ENCODE measurements at places on chromosomes 4 and X.

DNA sequence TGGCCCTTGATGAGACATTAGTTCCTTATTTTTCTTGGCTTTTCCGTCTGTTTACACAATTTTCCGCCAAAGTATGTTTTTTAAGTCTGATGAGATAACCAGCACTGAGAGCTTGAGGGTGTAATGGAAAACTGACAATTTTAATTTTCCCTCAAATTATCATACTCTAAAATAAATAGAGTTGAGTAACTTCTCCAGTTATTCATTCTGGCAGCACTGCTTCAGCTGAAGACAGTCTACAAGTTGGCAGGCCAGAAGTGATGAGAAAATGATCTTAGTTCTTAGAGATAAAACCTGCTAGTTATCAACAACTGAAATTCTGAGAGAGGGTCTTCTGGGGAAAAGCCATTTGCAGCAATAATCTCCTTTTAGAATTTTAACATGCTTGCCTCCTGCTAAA lies 241.6 kb upstream of the TET2 start:
- DNase-seq, result no peak

- DNase-seq, result no peak
These were observed 182.5 kb upstream of the TBL1X start for GRCh38 chrX:9282325-9282724.

- DNase-seq, result no peak
These were observed 47.8 kb upstream of the DDX53 start for GRCh38 chrX:22952010-22952409.

GRCh38 chr4:60744767-60745166 lies 455.4 kb upstream of the ADGRL3 start:
- DNase-seq, result no peak

DNA sequence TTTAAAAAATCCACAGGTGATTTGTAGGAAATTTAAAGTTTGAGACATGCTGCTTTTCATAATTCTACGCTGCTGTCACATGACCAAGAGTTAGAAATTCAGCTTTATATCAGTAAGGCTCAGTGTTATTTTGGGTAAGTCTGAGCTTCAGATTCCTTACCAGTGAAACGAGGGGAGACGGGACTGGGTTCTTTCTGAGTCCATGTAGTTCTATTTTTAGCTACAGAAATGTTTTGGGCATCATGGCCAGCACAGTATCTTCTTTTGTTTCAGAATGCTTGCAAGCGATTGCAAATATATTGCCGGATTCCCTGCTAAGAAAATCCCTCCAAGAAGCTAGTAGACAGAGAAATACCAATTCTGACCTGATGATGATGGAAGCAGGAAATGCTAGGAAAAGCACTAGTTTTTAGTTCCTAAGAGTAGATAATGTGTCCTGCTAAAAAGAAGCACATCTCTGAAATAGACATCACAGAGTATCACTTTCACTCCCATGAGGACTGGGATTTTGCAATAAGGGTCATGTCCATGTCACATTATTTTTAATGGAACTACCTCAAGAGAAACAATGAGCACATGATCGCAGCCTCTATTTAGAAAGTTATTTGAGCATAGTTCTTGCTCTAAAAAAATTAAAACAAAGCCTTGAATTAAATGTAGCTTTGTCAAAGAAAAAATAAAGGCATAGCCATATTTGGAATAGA lies 10.9 kb downstream of the ATP1B4 start:
- DNase-seq, result no peak

GRCh38 chrX:98962996-98963395 lies 1447.1 kb downstream of the PCDH19 start:
- DNase-seq, result no peak

GRCh38 chr4:8167815-8168214 lies 9.2 kb upstream of the ABLIM2 start:
- DNase-seq, result no peak

DNA sequence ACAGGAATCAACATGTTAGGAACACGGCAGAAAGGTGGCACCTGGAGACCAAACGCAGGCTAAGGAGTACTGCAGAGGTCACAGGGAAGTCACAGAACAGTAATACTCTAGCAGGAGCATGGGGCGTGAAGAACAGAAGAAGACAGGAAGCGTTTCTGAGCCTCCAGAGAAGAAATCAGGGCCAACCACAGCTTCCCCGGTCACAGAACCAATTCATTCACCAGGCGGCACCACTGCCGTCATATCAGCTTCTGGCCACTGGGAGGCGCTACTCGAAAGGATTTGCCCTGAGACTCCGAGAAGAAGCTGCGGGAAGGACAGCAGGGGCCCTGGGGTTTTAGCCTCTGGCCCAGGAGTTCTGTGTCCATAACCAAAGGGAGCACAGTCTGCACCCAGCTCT lies 78.0 kb upstream of the DRD5 start:
- DNase-seq, result peak; percentile 50

- no peak for DNase-seq
These were observed 49.5 kb downstream of the RGS12 start for GRCh38 chr4:3342182-3342854.

GRCh38 chr4:133464311-133464710 lies 315.2 kb downstream of the PCDH10 start:
- DNase-seq, result no peak

- DNase-seq, result no peak
These were observed 17.6 kb downstream of the SH3RF1 start for GRCh38 chr4:169253113-169253671.

- DNase-seq, result no peak
These were observed 33.0 kb downstream of the GEMIN8 start for GRCh38 chrX:13996650-13997049.

- no peak for DNase-seq
These were observed 22.7 kb downstream of the F8A3 start for GRCh38 chrX:155435744-155436112.

- DNase-seq, result peak; percentile 26
These were observed 350.9 kb downstream of the MID1IP1 start for GRCh38 chrX:39152106-39152649.

- no peak for DNase-seq
These were observed 62.7 kb upstream of the ARHGAP36 start for GRCh38 chrX:130995439-130995838.

DNA sequence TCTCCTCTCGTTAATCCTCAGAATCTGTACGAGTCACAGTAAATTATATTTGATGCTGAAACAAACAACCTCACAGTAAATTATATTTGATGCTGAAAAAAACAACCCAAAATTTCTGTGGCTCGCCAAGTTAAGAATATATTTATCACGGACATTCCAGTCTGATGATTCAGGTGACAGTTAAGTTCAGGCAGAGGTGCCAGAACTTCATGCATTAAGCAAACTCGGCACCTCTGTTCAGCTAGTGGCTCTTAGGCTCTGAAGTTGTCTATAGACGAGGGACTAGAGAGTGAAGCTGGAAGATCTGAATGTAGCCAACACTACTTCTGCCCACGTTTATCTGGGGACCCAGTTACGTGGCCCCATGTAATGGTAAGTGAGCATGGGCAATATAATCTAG lies 132.2 kb upstream of the AGA start:
- no peak for DNase-seq

Data from stimulated activated CD4-positive, alpha-beta T cell treated with anti-CD3 and anti-CD28 coated beads, Interleukin-4, amount 100 ng/mL, for 48 hours (primary cell).